ENCODE measurements at places on chromosomes 12 and 14.

- no peak for DNase-seq
These were observed 46.3 kb downstream of the KCNA1 start for GRCh38 chr12:4956054-4956453.

GRCh38 chr14:71856199-71856919, 75.9 kb upstream of the RGS6 start:
- no peak for DNase-seq

DNA sequence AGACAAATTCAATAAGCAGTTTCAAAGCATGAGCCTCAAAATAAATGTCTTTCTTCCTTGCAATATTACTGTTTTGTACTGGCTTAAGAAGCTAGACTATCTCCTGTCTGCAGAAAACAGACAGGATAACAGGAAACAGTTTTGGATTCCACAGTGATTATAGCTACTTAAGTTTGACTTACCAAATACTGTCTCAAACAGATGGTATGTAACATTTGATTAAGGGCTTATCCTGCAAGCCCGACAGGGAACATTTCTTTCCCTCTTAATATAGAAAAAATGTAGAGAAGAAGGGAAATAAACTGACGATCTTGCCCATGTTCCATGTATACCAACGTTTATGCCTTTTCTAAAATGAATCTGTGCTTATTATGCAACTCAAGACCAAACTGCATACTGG, 179.9 kb upstream of the EEA1 start:
- DNase-seq: no peak

DNA sequence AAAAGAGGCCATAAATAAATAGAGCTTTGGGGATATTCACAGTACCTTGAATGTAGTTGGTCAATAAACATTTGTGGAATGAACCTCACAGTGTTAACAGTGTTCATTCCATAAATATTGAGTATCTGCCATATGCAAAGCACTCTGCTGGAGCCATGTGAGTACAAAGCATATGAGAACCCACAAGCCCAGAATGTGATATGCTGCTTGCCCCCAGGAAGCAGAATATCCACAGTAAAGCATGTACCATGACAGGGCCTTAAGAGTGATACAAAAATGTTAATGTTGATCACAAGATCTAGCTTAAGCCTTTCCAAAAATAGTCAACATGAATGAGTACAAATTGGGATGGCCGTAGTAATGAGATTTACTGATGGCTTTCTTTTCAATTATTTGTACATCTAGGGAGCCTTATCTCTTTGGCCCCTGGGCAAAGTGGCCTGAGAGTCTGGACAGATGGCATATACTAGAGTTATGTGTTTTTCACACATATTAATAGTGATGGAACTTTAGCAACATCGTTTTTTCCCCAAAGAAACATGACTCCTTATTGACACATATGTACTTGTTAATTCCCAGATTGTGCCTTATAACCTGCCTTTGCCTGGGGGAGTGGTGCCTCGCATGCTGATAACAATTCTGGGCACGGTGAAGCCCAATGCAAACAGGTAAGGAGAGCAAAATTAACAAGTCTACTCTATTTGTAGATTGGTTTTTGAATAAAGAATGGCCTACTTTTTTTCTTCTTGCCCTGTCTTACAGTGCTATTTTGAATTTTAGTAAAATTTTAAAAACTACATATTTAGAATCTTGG, 10.9 kb downstream of the LGALS3 start:
- no peak for DNase-seq

- no peak for DNase-seq
These were observed 89.3 kb downstream of the NTN4 start for GRCh38 chr12:95701275-95701674.

- peak; percentile 55 for DNase-seq
These were observed 78.6 kb downstream of the CCDC60 start for GRCh38 chr12:119412811-119413794.

DNA sequence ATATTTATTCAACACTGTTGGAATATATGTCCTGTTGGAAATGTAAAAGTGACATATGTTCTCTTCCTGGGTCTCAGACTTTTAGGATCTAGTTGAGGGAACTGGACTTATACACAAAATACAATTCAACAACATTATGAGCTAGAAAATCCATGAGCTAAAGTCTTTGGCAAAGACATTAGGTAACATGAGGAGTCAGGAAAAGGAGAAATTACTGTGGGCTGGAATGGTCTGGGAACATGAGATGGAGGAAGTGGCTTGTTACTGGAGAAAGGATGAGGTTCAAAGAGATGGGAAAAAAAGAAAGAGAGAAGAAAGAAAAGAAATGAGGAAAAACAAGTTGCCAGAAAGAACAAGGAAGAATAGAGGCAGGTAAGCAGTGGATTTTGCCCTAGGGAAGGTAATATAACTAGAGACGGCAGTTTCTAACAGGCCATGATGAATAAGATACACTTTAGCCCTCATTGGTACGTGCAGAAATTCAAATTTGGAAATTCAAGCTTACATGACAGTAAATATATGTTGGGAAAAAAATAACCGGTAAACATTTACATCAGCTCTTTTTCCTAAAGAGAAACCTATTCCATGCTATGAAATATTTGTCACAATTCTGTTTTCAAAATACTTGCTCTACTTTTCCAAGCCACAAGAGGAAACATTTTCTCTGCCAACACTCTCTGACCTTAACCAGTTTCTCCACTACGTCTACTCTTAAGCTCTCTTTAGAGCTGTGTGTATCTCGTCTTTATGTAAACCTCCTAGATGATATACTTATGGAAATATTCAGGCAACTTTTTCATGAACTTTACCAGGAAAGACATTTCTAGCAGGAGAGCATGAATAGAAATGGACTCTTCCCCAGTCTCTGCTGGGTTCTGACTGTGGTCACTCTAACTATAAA, 268.8 kb upstream of the BTG1 start:
- no peak for DNase-seq

- no peak for DNase-seq
These were observed 10.3 kb downstream of the FBRSL1 start for GRCh38 chr12:132500142-132500855.

DNA sequence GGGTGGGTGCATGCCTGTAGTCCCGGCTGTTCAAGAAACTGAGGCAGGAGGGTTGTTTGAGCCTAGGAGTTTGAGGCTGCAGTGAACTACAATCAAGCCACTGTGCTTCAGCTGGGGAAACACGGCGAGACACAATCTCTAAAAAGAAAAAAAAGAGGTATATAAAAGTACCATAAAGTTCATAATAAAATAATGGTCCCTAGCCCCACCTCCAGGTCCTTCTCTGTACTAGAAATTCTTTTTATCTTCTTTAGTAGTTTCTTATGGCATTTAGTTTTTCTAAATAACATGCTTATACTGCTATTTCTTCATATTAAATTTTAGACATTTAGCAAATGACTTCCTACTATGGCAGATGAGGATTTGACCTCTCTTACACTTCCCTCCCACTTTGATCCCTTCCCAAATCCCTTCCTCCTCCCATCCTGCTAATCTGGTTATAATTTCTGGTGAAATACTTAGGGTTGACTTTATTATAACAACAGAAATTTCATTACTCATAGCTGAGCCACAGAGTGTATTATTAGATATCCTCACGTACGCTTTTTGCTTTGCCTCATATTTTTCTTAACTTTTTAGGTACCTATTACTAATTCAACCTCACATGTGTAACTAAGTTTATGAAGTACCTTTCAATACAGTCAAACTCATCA, 94.7 kb downstream of the SLC41A2 start:
- no peak for DNase-seq

- no peak for DNase-seq
These were observed 618 bp upstream of the ANKRD52 start for GRCh38 chr12:56258820-56259183.

DNA sequence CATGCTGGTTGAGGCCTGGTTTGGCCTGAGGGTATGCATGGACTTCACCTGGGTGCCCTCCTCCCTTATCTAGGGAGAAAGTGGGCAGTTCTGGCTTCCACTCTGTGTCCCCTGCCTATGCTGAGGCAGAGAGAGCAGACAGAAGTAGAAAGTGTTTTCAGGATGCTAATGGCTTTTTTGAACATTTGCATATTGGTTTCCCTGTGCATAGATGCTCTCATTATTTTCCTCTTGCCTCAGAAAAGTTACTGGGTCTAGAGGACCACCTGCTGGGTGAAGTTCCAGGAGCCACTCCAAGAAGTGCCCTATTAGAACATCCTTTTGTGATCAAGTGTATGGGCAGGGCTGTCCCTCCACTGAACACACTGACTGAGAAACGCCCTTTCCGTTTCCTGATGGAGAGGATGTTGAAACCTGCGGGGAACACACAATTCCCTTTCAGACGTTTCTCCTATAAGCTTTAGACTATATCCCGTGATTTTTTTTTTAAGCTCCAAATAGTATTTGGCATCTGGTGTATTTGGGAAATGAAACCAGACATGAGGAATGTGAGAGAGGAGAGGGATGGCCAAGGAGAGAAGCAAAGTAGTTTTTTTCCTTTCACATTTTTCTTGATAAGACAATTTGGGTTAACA, 66.6 kb downstream of the DAAM1 start:
- no peak for DNase-seq

- DNase-seq: no peak
These were observed 965.3 kb downstream of the AACS start for GRCh38 chr12:126030573-126030972.

GRCh38 chr12:48924617-48925303, 532 bp downstream of the FKBP11 start:
- DNase-seq: peak; percentile 81

GRCh38 chr12:42283739-42284138, 42.2 kb downstream of the ZCRB1 start:
- no peak for DNase-seq

DNA sequence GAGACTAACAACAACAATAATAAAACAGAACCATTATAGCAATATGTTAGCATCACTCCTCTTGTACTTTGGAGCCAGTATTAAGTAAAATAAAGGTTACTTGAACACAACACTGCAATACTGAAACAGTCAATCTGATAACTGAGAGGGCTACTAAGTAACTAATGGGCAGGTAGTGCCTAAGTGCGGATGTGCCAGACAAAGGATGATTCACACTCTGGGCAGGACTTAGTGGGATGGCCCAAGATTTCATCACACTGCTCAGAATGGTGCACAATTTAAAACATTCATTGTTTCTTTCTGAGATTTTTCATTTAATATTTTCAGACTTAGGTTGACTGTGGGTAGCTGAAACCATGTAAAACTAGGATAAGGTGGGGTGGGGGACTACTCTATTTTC, 131.9 kb upstream of the CAND1 start:
- no peak for DNase-seq

- no peak for DNase-seq
These were observed 38.1 kb upstream of the SLC2A13 start for GRCh38 chr12:40144023-40144422.

GRCh38 chr12:105986779-105987684, 151.7 kb downstream of the NUAK1 start:
- no peak for DNase-seq

- peak; percentile 57 for DNase-seq
These were observed 2.4 kb downstream of the DHH start for GRCh38 chr12:49092086-49092815.

GRCh38 chr14:95432144-95433093, 84.0 kb downstream of the SYNE3 start:
- peak; percentile 81 for DNase-seq

DNA sequence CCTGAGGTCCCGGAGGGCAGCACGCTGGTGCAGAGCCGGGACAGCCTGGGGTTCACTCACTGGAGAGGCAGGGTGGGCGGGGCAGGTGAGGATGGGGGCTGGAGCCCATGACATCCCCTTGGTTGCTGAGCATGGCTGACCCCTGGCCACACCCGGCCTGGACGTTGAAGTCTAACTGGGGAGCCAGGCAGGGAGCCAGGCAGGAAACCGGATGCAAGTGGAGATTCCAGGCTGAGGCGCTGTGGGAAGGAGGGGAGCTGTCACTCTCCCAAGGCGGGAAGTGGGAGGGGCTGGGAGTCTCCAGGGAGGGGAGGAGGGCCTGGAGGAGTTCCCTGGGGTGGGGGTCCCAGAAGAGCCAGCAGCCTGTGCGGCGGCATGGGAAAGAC, 7.7 kb upstream of the INF2 start:
- DNase-seq: peak; percentile 94

DNA sequence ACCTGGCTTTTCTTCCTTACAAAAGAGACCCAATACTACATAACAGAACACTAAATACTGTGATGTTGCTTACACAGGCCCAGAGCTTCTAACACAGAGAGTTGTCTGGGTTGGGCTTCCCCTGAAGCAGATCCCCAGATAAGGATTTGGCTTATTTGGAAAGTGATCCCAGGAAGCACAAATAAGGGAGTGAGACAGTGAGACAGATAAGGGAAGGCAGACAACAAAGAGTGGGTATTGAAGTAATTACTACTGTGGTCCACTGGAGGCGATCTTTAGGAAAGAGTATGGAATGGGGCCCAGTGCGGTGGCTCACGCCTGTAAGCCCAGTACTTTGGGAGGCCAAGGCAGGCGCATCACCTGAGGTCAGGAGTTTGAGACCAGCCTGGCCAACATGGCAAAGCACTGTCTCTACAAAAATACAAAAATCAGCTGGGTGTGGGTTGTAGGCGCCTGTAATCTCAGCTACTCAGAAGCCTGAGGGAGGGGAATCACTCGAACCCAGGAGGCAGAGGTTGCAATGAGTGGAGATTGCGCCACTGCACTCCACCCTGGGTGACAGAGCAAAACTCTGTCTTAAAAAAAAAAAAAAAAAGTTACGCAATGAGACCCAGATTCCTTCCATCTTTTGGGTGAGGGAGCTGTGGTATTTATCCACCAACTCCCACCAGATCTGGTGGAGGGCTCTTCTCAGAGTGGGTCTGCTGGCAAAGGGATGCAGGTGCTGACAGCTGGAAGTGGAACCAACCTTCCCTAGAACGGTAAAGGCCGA, 10.2 kb upstream of the C12orf43 start:
- no peak for DNase-seq

DNA sequence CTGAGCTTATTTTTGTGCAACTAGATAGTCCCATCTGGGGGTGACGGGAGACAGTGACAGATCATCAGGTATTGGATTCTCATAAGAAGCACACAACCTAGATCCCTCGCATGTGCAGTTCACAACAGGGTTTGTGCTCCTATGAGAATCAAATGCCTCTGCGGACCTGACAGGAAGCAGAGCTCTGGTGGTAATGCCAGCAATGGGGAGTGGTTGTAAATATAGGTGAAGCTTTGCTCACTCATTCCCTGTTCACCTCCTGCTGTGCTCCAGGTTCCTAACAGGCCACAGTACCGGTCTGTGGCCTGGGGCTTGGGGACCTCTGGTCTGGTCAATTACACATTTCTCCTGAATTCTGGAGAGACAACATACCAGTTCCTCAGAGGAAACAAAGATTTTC, 39.0 kb downstream of the GABARAPL1 start:
- no peak for DNase-seq

- DNase-seq: no peak
These were observed 57.0 kb upstream of the GPHB5 start for GRCh38 chr14:63375769-63376168.

Measured in femur (tissue), 1 donor.